ENCODE measurements at places on chromosomes 2 and 18.
A peak's percentile ranks its signal among the peaks of the same experiment; 100 is the strongest.

- DNase-seq: no peak
Measured at GRCh38 chr2:96024336-96025193, 10.2 kb downstream of the GPAT2 start.

DNA sequence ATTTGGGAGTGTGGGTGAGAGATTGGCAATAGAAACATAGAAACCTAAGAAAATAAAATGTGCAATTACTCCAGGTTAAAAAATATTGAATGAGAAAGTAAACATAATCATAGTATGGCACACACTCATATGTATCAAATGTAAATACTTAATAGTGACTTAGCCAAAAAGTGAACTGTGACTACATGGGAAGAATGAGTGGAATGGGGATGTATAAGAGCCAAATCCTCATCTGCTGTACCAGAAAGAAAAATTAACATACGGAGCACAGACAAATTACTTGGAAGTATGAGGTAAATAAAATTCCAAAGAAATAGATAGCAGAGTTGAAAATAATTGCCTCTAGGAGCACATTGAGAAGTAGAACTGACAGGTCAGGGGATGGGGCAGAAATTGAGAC, 4.0 kb downstream of the FLACC1 start:
- no peak for DNase-seq

DNA sequence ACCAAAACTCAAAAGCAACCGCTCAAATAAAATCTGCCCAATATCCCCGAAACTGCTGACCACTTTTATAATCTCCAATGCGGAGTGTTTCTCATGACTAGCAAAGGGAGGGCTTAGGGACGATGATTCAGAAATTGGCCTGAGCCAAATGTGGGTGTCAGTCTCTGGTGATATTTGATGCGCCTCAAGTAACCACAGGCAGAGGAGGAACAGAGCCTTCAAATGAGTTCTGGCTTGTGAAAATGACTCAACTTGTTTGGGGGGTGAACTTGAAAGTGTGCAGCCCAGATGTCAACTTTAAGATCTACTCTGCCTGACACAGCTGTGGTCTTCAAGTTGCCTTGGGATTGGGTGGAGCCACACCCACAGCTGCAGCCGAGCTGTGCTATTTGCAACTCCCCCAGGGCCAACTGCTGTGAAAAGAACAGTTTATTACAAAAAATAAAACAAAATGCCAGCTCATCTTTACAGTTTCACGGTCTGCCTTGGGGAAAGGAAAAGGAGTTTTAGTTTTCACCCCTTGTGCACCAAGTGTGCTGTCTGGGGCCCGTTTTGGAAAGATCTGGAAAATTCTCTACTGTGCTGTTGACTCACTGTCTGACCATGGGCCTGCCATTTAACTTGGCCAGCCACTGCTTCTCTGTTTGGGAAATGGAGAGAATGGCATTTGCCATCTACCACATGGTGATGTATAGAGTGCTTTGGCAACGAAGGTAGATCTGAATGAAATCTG, 222.1 kb downstream of the MTX2 start:
- DNase-seq: peak; percentile 98

DNA sequence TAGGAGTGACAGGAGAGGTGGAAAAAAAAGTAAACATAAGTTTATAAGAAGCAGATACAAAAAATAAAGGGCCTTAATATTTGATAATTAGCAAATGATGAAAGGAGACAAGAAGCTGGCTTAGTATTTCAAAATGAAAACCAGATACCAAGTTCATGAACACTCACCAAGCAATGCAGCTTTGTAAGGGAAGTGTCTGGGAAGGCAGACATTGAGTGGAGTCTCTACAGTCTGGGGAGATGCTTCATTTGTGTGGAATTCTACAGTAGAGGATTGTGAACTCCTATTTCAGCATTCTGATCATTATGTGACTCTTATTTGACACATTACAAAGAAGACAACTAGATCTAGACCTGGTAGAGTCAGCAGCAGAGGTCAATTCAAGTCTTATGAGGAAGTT, 1072.7 kb downstream of the DSC3 start:
- DNase-seq: no peak

DNA sequence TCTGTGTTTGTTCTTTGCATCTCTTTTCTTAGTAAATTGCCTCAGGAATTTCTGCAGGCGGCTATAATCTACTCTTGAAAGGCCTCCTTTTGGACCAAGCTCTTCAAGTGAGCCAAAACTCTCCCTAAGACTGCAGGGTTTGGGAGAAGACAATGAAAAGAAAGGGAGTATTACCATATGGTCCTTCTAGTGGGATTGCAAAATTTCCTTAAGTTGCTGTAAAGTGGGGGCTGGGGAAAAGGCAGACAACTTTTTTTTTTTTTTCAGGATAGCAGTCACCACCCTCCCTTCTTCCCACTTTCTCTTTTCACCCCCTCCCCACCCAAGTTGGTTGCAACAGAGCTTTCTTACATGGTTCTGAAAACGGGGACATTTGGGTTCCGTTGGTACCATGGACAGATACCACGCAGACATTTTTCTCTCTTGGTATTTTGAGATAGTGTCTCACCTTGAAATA, 183.7 kb downstream of the FHOD3 start:
- DNase-seq: no peak

- no peak for DNase-seq
Measured at GRCh38 chr2:159209341-159210306, 76.9 kb downstream of the WDSUB1 start.

- DNase-seq: no peak
Measured at GRCh38 chr2:69034122-69034521, 21.1 kb downstream of the ANTXR1 start.

DNA sequence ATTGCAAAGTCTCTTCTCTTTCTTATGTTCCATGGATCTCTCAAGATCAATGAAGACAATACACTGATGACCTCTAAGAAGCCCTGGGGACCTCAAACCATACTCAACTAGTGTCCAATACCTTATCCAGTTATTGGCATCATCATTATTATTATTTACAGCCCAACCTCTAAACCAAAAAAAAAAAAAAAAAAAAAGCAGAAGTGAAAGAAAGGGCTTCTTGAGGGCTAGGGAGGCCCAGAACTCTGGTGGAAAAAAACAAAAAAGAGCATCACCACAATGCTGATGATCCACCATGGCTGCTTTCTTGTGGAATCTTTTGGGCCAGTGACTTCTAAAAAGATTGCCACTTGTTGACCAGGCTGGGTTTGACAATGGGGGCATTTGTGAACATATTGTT, 324.9 kb downstream of the LPIN1 start:
- DNase-seq: no peak

DNA sequence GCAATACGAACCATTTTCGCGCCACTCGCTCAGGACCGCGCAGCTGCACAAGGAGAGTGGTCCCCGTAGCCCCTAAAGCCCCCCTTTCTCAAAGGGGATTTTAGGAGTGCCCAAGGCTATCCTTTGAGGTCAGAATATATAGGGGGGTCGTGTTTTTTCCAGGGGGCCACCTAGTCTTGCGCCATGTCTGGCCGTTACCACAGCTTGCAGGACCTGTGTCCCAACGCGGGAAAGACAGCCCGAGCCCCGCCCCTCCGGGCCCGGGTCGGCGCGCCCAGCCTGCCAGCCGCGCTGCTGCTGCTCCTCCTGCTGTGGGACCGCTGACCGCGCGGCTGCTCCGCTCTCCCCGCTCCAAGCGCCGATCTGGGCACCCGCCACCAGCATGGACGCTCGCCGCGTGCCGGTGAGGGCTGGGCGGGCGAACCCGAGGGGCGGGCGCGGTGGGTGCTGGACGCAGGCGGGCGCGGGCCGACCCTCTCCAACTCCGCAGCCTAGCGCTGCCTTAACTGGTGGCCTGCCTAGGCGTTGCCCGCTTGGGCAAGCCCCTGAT, at the start of gene CDCA7:
CDCA7 (plus strand) TSS at position 291 of the 550 bp plus-strand sequence; CDS start at position 383, 92 bp downstream.
- DNase-seq: peak; percentile 78

DNA sequence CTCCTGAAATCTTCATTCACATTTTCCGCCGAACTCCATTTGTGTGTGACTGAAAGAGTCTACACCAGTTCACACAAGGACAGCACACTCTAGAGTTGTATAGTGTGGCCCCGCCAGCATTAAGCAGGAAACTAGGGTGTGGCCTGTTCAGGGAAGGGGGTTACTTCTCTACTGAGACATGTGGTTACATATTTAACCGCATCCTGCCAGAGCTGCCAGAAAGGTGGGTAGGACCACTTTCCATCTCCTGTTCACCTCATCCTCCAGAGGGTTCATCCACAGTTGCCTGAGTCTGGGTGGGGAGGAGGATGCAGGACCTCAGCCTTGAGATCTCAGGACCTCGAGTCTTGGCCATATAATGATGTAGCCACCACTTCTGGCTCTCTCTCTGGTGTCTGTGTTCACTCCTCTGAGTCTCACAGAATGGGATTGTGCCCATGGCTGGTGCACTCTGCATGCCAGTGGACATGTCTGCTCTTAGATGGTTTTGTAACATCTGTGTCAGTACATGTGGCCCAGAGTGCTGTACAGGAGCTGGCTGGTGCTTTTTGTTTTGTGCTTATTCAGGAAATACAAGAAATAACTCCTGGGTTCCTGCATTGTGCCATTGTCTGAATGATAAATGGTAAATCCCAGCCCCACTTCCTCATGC, 7.7 kb upstream of the SP140L start:
- DNase-seq: no peak

DNA sequence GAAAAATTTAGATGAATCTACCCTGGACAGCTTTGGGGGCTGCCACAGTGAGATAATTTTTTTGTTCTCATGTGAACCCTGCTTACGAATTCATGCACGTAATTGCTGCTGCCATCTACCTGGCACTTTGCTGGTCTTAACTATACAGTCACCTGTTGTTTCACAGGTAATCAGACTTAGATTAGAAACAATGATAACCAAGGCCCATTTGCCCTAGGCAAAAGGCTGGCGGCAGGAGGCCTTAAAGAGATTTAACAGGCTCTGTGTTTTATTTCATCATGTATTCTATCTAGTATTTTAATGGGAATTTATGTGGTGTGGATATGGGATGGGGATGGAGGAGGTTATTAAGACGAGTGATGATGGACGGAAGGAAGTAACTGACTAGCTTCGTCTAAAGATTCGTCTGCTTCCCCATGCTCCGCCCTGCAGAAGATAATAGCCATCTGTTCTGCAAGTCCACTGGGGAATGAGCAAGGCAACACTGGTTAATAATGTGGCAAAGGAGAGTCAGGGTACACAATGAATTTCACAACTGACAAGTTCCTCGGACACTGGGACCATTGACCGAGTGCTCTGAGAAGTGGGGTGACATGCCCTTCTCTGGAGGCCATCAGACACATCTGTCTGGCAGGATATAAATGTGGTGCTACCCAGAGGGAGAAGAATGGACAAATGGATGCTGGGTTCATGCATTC, 291.8 kb upstream of the TNP1 start:
- DNase-seq: no peak

GRCh38 chr2:201420442-201421113, 30.7 kb downstream of the TRAK2 start:
- peak; percentile 80 for DNase-seq

GRCh38 chr2:3107567-3107966, 270.1 kb downstream of the EIPR1 start:
- DNase-seq: no peak

DNA sequence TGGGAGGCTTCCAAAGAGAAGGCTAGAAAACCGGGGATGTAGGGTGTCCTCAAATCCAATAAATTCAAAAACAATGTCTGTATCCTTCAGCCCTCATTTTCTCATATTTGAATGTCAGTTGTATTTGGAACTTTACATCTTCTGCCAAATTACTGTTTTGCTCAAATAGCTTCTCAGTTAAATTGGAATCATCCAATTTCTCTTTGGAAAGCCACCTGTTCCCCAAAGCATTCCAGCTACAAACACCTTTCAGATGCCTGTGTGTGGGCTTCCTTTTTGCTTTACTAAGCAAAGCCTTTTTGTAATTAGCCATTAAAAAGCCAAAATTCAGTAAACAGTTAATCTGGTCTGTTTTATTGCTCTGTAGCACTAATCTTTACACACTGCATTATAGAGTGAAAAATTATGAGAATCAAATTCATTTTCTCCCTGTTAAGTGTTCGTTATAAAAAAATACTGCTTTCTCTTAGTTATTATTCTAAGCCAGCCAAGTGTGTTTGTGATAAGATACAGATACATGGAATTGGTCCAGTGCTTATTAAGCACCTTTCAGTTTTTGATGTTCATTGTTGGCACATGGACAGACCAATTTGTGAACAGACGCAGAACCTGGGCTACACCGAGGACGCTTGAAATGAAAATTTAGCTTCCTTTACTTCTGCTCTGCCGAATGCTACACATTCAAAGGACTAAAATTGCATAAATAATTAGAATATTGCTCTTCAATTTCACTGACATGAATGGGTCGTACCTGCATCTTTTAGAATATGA, 151.6 kb downstream of the RTN4 start:
- DNase-seq: no peak

Data from EL (cell line).